Activated naive CD4-positive, alpha-beta T cell treated with anti-CD3 and anti-CD28 coated beads, Interleukin-2, amount 50 U/mL, for 72 hours (primary cell): ENCODE measurements at places on chromosomes 1 and 21. TPM values are rescaled to one million over a fixed set of nuclear protein-coding genes. Genes with fewer than 3 reads are reported as not detected.

GRCh38 chr1:78840453-78841271 lies 165.9 kb downstream of the ADGRL4 start:
- no peak for DNase-seq

DNA sequence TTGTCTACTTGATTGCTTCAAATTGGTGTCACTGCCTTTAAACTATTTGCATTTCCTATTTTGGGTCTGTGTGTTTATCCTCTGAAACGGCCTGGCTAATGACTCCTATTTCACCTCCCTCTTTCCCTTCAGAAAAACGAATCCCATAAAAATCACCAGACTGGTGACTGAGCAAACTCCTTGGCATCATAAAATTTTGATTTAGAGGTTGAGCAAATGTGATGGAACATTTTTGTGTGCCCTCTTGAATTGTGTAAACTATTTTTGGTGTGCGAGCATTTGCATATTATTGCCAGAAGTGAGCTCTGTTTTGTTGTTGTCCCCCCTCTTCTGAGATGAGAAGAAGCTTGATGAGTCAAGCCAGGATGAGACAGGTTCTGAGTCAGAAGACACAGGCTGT lies 316.1 kb downstream of the AJAP1 start:
- no peak for DNase-seq

DNA sequence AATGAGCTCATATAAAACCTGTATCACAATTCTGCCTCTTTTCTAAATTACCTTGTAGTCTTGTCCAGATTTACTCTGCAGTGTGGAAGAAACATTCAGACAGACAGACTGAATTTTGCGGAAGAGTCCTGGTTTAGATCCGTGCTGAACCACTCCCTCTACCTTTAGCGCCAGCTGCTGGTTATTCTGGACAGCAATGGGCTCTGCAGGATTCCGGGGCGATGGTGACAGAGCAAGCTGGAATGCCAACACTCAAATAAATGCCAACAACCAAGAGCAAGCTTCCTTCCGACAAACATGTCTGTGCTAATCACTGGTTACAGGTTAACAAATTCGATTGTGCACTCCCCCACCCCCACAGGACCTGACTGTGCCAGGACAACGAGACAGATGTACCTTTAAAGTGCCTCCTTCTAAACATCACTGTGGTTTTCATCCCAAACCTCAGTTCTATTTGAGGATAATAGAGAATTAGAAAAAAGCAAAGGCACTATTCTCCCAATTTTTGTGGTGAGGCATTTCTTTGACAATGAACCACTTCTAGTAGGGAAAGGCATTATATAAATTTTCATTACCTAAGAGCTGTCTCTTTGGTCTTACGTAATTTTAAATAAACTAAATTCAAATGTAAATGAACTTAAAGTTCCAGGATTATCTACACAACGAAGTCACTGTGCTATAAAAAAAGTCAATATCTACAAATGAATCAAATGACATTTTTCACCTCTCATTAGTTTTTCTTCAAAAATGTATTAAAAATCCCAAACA lies 90.4 kb downstream of the INTS7 start:
- DNase-seq: no peak

DNA sequence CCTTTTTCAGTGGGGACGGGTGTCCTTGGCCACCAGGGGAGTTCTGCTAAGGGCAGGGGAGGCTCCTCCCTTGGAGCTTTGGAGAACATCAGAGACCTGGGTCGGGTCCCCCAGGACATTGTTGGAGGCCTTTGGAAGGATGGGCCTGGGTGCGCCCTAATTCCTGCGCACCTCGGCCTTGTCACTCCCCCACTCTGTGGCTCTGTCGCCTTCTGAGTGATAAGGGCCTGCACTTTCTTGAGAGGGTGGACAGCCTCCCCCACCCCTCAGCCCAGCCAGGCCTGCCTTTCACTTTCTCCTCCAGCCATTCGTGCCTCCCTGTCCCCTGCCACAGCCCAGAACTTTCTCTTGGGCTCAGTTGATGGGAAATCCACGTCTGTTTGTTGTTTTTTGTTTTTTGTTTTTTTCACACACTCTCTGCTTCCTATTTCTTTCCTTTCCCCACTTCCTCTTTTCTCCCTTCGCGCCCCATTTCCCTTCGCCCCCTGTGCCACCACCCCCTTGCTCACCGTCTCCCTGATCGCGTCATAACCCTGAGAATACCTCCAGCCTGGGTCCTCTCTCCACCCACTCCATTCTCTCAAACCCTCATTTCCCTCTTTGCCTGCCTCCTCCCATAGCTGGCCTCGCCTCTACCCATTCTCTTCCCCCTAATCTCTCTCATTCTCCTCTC lies 85.6 kb downstream of the PAX7 start:
- no peak for DNase-seq

- no peak for DNase-seq
Measured at GRCh38 chr1:162093095-162093494, 23.6 kb downstream of the NOS1AP start.

GRCh38 chr1:245434280-245434679 lies 279.5 kb downstream of the KIF26B start:
- DNase-seq: no peak

GRCh38 chr1:66618390-66618789 lies 84.4 kb downstream of the SGIP1 start:
- no peak for DNase-seq

DNA sequence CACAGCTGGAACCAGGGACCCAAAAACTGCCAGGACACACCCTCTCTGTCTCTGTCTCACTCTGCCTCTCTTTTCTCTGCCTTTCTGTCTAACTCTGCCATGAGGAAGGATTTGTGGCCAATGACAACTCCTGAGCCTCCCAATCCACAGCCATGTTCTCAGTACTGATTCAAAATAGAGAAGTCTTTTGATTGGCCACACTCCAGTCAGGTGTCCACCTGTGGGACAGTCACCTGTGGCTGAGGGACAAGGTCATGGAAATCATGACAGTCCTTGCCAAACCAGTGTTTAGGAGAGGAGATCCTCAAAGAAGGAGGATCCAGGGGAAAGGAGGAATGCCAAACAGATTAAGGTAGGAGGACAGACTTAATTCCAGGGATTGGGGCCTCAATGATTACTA lies 15.8 kb downstream of the TINAGL1 start:
- DNase-seq: no peak

Gene ERO1B
- 2.8 TPM for total RNA-seq

Gene HPCAL4
- total RNA-seq: 4.3 TPM

Gene FAAH
- 5.5 TPM for total RNA-seq

Gene CRP
- not detected for total RNA-seq
